ENCODE measurements at places on chromosomes 12 and 14.

- DNase-seq = peak; percentile 62
Observed at GRCh38 chr12:98741556-98742265, 96.6 kb downstream of the APAF1 start.

GRCh38 chr12:50845021-50845647 is 2.4 kb downstream of the TMPRSS12 start:
- peak; percentile 29 for DNase-seq

DNA sequence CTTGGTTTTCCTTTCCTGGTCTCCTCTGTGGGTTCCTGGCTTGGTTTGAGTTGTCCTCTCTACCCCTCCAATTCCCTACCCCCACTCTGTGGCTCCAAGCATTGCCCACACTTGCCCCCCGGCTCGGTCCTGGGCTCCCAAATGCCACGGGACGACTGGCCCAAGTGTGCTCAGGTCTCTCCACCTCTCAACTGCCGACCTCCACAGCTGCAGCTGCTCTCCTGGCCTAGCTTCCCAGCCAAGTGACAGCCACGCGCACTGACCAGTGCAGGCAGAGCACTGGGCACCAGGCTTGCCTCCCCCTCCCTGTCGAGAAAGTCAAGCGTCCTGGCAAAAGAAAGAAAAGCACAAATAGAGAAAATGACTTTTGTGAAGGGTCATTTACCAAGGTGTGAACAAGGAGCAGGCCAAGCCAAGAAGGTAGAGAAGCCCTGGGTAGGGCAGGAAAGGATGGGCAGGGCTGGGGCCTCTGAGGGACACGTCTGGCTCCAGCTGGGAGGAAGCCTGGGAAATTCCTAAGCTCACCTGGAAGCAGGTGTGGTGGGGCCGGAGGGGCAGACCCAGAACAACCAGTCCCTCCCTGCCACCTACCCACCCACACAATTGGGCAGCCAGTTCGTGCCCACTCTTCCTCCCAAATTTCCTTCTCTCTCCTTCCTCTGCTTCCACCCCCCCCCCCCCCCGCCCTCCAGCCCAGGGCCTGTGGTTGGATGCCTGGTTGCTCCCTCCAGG is 1.8 kb upstream of the CEP170B start:
- DNase-seq = no peak

DNA sequence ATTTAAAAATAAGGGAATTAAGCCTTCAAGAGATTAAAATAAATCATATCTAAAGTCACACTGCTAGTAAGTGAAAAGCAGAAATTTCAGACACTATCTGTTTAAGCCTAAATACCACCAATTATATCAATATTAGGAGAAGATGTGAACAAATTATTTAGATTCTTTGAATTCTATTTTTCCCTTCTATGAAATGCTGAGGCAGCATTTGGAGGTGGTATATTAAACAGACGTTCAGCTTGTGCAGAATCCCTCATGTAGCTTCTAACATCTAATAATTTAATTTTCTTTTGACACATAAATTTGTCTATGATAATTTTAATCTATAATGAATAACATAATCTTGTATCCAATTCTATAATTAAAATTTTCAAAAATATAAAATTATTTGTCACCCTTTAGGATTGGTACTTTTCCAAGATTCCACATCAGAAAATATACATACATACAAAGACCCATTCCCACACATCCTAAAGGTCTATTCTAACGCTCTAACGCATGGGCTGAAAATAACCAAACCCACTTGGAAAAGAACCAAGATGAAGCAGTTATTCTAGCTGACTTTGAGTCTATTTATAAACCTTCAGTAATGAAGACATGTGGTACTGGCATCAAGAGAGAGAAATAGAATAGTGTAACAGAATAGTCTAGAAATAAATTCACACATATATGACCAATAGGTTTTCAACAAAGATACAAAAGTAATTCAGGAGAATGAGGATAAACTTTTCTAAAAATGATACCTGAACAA is 751.8 kb downstream of the GALC start:
- DNase-seq = no peak
